CD4-positive, alpha-beta T cell treated with Interleukin-21 for 1 hour (primary cell): ENCODE measurements at places on chromosomes 13 and 19.
A peak's percentile ranks its signal among the peaks of the same experiment; 100 is the strongest.

GRCh38 chr13:58463841-58464240 is 832.3 kb downstream of the PCDH17 start:
- no peak for DNase-seq

GRCh38 chr19:748274-748598 is 2.7 kb upstream of the MISP start:
- no peak for DNase-seq

GRCh38 chr13:41613471-41613870 is 156.1 kb downstream of the RGCC start:
- no peak for DNase-seq

- no peak for DNase-seq
Measured at GRCh38 chr19:57506163-57506562, 6.4 kb downstream of the ZNF773 start.

DNA sequence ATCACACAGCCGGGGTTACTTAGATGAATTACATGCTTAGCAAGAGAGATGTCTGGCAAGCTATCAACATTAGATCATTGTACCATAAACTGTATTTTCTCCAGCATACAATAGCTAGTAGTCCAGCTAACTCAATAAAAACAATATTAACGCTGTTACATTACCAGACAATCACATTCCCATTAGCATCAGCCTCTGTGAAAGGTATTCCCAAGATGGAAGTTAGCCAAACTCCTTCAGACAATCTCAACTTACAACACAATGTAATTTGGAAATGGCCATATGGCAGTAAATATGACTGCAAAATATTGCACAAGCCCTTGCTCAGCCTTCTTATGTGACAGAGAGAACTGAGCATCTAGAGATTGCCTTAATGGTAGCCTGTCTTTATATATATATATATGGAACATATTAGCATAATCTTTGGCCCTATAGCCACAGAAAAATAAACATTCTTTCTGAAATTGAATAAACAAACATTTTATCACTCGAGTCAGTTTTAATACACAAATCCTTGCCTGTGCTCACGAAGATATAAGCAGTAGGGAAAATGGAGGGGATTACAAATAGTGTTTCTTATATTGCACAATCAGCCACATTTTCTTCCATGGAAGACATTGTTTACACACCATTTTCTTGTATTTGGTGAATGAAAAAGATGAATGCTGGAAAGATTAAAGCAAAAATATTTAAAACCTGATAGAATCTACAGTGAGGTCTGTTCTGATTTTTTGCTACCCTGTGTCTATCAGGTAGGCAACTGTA is 1060.5 kb downstream of the DIAPH3 start:
- no peak for DNase-seq

DNA sequence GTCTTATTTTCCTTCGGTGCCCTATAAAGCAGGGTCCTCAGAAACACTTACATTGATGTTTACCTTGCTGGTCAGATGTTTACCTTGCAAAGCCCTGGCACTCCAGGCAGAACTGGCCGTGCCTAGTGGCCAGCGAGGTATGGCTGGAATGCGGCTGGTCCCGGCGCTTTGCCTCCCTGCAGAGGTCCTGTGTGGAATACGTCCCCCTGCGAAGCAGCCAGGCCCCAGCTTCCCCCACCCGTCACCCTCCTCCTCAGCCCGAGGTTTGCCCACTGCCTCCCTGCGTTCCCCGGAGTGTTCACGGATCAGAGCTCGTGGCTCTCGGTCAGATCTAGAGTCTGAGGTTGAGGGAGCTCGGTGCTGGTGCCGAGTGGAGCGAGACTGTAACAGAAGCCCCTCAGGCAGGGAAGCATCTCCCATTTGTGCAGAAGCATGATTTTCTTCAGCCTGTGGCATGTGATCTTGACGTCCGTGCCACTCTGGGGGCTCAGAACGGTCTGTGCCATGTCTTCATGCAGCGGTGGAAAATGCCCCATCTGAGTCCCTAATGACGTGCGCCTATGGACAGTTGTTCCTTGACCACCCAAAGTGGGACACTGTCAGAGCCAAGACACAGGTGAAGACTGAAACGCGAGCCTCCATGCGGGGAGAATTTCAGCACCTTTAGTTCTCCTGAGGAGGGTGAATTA is 54.8 kb upstream of the SOX1 start:
- DNase-seq, result no peak

- peak; percentile 48 for DNase-seq
Measured at GRCh38 chr19:51660975-51661600, 14.5 kb upstream of the SIGLEC14 start.

GRCh38 chr13:49890376-49890775 is 45.8 kb downstream of the SPRYD7 start:
- DNase-seq, result no peak

DNA sequence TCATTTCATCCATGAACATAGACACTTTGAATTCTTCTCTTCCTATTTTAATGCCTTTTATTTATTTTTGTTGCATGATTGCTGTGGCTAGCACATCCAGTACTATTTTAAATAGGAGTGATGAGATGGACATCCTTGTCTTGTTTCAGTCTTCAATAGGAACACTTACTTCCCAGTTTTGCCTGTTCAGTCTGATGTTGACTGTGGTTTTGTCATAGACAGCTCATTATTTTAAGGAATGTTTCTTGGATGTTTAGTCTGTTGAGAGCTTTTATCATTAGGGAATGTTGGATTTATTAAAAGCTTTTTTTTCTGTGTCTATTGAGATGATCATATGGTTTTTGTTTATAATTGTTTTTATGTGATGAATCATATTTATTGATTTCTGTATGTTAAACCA is 586.6 kb downstream of the SLITRK1 start:
- no peak for DNase-seq

DNA sequence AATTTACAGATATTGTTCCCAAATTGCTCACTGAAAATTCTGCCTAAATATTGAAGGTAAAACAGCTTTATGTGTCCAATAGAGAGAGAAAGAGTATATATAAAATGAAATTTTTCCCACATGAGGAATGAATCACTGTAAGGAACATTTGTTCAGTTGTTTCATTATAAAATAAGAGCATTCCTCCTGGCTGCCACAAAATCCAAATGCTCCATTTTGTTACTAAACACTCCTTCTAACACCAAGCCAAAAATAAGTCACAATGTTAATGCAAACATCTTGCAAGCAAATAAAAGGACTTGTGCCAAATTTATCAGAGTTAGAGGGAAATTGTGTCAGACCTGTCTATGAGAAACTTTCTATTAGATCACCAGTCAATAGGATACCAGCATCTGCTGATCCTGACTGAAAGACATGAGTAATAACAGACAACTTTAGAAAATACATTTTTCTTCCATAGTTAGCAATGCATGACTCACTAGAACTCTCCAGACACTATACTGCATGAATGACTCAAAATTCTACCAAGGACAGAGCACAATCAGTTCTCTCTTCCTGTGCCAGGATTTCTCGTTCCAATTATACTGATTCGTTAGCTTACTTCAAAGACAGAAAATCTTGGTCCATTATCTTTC is 83.5 kb upstream of the FNDC3A start:
- no peak for DNase-seq

- DNase-seq, result no peak
Measured at GRCh38 chr19:33241091-33241529, 15.5 kb upstream of the SLC7A10 start.

DNA sequence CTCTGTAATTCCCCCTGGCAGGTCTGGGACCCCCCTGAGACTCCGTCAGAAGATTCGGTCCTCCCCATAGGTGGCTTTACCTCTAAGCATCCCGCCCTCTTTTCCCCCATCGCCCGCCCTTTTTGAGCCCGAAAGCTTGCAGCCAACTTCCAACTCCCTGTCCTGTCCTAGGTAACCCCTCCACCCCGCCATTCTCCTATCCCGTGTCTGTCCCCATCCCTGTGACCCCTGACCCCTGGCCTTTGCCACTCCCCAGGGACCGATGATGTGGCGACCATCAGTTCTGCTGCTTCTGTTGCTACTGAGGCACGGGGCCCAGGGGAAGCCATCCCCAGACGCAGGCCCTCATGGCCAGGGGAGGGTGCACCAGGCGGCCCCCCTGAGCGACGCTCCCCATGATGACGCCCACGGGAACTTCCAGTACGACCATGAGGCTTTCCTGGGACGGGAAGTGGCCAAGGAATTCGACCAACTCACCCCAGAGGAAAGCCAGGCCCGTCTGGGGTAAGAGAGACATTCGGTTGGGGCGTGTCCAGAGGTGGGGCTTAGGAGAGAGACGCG is 488 bp downstream of the RCN3 start:
- DNase-seq, result no peak

DNA sequence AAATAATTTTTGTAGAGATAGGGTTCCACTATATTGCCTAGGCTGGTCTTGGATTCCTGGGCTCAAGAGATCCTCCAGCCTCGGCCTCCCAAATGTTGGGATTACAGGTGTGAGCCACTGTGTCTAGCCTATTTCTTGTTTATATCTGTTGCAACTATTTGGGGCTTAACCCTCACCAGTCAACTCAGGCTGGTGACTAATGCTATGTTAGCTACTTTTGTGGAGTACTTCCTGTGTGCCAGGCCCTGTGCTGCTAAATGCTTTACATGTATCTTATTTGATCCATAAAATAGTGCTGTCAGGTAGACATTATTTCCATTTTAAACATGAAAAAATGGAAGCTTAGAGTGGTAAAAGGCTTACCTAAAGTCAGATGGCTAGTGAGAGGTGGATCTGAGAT is 13.8 kb downstream of the CEACAM1 start:
- no peak for DNase-seq

- DNase-seq, result no peak
Measured at GRCh38 chr19:47776568-47776967, 1.9 kb upstream of the SELENOW start.

DNA sequence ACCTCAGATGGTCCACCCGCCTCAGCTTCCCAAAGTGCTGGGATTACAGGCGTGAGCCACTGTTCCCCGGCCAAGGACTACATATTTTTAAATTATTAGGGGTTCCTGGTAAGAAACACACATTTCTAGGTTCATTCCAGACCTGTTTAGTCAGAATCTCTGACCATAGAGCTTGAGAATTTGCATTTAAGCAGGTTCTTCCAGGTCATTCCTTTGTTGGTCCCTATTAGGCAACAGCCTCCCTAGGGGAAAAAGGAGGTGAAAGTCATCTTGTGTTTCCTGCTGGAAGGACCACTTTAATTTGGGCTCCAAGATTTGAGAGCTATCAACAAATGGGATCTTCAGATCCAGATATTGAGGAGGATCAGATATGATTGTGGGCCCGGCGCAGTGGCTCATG is 16.3 kb downstream of the S1PR2 start:
- no peak for DNase-seq

GRCh38 chr19:46426506-46427162 is 2.1 kb downstream of the PNMA8C start:
- DNase-seq, result no peak

DNA sequence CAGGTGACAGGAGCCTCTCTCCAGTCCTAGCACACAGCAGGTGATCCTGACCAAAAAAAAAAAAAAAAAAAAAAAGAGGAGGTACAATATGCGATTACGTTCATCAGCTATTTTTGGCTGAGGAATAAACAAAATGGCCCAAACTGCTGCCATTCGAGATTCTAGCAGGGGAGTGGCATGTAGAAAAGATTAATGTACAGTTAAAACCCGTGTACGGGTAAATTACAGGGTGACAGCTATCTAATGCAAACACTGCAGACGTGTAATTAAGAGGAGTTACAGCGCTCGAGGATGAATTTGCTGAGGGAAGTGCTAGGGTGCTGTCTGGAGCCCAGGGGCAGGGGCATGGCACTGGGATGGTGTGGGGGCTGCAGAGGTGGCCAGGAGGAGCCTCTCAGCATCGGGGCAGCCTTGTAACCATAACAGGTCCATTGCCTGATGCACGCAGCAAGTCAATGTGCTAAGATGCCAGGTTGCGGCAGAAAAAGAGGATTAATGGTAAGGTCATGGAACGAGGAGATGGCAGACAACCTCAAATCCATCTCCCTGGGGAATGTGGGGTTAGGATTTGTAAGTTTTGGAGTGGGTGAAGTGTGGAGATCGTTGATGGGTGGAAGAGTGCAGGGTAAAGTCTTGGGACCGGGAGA is 17.4 kb downstream of the CHST8 start:
- DNase-seq, result no peak

DNA sequence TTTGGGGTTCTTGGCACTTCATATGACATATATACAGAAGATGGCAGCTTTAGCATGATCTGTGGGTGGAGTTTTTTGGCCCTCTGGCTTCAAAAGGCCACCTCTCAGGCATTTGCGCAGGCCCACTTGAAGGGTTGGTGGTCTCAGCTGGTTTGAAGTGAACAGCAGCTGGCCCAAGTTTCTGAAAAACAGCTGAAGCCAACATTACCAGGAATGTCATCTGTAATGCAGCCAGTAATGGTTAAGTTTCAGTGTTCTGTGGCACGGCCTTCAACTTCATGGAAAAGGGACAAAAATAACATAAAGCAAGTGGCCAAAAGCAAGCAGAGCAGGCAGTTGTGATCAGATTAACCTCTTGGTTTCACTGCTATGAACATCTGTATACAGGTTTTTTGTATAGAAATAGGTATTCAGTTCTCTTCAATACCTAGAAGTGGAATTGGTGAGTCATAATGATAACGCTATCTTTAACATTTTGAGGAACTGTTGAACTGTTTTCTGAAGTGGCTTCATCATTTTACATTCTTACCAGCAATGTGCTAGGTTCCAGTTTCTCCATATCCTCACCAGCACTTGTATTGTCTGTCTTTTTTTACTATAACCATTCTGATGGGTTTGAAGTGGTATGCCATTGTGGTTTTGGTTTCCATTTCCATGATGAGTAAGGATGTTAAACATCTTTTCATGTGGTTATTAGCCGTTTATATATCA is 245.4 kb downstream of the SHISA2 start:
- DNase-seq, result no peak

- no peak for DNase-seq
Measured at GRCh38 chr13:77196052-77196618, 130.8 kb downstream of the MYCBP2 start.

DNA sequence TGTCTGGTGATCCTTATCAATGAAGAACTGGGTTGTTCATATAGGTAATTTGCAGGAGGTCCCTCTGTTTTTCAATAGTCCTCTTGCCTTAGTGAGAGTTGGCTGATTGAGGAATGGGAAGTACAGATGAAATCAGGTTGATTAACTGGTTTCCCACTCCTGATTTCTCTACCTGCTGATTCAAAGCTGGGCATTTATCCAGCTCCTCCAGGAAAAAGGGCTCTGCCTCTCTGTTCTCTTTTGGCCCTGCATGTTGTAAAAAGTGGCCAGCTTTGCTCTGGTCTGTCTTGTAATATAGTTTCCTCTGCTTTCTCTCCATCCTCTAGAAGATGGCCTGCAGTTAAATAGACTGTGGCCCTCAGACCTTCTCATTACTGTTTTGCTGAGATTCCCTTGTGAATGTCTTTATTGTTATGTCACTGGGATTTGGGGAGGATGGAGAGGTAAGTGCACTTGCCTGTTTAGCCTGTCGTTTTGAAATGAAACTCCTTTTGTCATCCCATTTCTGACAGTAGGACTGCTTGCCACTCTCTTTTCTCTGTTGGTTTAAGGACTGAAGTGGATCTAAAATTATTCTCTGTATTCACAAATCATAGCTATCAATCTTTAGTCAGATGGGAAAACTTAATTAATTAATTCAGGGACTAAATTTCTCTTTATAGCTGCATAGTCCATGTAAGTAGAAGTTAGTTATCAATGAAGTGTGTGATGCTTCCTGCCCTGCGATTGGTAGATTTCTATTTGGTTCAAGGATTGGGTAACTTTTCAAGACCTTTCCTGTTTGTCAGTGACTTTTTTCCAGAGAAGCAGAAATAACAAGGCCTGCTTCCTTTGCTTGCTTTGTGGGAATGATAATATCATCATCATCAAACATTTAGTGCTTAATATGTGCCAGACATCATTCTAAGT is 28.5 kb downstream of the GARRE1 start:
- DNase-seq, result no peak

GRCh38 chr19:7847664-7848063 is 17.6 kb downstream of the EVI5L start:
- no peak for DNase-seq
